ENCODE measurements at places on chromosomes 6 and 20.

DNA sequence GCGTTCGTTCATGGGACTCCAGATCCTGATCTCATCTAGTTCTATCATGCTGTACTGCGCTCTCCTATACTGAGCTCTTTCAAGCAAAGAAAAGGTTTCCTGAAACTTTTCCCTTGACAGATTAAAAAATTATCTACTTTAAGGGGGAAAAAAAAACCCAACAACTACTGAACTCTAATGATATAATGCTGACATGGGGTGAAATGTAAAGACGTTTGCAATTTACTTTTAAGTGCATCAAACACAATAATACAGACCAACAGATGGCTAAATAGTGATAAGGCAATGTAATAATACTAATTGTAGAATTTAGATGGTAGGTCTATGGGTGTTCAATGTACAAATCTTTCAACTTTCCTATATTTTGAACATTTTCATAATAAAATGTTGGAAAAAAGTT is 16.4 kb downstream of the TOMM34 start:
- DNase-seq: no peak

DNA sequence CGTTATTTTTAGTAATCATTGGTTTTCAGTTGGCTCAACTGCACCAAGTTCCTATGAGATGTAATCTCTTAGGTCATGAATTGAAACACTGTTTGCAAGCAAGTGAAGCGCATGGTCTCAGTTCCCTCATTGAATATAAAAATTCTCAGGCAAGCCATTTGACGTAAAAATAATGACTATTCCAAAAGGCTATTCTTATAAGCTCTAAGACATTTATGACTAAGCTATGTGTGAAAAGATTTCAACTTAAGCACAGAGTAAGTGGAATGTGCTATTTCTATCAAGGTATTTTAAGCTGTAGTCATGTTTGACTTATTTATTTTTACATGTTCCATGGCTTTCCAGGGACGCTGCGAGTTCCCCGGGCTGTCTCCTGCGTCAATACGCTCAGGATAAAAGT is 248.5 kb downstream of the THBS2 start:
- DNase-seq: no peak

GRCh38 chr6:36650848-36651478 is 27.6 kb upstream of the CDKN1A start:
- DNase-seq: no peak

DNA sequence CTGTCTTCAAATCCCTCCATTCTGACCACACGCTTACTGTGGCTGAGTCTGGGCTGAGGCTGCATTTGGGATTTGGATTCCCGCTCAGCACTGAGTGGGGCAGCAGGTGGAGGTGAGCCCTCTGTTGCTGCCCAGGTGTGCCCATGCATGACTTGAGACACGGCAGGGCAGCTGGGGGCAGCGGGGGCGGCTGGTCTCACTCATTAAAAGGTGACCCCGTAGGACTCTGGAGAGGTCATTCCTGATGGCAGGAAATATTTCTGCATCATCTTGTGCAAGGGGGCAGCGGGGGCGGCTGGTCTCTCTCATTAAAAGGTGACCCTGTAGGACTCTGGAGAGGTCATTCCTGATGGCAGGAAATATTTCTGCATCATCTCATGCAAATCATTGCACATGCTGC is 49.8 kb downstream of the SMOC2 start:
- no peak for DNase-seq

DNA sequence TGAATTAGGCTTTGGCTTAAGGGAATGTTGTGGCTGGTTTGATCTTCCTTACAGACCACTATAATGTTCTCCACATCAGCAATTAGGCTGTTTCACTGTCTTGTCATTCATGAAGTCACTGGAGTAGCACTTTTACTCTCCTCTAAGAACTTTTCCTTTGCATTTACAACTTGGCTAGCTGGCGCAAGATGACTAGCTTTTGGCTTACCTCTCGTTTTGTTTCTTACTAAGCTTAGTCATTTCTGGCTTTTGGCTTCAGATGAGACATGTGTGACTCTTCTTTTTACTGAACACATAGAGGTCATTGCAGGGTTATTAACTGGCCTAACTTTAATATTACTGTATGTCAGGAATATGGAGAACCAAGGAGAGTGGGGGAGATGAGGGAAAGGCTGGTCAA is 143.2 kb downstream of the PTCHD4 start:
- no peak for DNase-seq

DNA sequence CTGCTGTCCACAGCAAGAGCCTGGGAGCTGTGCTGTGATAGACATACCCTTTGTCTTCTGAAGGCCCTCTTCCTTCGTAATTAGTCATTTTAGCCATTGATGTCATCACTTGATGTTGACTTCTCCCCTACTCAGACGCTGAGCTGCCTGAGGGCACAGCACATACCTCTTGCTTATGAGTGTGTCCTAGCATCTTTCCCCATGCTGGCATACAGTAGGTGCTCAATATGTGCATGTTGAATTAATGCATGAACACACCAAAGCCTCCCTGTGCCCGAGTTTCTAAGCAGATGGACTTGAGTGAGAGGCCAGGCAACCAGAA is 35.8 kb upstream of the FAM83D start:
- DNase-seq: no peak

DNA sequence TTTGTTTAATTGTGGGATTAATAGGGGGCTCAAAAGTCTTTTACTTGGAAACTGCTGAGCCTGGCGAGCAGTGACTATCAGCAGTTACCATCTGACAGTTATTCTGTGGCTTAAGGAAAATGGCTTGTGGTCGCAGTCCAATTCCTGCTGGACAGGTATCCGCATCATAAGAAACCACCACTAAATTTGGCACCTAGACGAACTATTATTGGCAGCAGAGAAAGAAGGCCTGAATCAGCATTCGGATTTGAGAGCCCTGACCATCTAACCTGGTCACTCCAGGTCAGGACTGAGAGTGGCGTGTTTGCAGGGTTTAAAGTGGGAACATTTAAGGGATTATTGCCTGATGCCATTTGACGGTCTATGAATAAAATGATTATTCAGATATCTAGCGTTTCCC is 146.4 kb downstream of the RPS12 start:
- DNase-seq: no peak

DNA sequence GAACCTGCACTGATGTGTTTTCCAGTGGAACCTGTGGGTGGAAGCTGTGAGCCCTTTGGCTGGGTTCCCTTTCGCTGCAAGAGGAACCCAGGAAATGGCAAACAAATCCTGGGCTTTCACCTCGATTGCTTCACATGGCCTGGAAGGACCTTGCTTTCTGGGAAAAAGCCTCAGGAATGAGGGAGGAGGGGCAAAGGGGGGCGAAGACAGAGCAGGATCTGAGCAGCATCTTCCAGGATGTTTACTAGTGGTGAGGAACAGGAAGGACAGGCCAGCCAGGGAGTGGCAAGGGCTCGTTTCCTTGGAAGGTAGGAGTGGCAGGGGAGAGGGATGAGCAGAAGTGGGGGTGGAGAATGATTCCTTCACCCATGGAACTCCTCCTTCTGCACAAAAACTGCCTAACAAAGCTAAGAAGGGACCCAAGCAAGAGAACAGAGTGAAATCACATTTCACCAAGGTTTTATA is 5.9 kb downstream of the SLC2A10 start:
- DNase-seq: no peak

DNA sequence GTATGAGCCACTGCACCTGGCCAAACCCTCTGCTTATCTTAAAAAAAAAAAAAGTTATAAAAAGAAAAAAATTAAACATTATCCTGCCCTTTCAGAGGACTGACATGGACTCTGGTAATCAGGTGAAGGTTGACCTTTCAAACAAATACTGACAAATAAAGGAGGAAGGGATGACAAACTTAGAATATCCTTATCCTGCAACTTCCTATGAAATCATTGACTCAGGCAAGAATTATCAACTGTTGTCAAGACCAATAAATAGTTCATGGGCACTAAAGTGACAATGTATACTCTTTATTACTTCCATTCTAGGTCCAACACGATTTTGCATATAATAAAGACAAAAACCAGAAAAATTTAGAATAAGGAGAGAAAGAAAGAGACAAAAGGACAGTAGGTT is 117.9 kb downstream of the KIF16B start:
- DNase-seq: no peak

DNA sequence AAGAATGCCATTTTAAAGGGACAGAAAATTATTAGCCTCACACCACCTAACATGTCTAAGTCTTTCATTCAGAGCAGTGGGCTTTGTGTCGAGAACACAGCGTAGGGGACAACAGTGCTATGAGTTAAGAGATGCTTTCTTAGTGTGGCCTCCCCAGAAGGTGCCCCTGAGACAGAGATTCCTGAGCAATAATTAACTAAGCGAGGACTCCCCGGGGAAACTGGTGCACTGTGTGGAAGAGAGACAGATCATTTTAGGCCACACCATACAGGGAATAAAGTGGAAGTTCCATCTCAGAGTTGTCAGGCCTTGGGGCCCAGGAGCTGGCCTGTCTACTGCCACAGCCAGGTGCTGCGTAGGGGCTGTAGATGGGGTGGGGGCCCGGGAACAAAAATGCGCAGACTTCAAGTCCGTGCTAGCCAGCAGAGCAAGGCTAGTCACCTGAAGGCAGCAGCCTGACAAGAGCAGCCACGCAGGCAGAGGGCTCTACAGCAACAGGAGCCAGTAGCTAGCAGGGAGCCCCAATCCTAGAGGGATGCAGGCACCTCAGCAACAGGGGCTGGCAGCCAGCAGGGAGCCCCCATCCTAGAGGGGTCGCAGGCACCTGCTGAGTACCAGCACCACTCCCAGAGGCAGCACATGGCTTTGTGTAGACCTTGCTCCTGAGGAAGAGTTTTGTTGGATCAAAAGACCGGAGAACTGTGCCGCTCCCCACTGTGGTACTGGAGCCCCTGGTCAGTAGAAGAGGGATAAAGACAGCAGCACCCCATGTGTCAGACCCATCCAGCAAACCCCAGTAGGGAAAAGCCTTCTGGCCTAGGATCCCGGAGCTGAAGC is 63.0 kb upstream of the NXT1 start:
- no peak for DNase-seq

DNA sequence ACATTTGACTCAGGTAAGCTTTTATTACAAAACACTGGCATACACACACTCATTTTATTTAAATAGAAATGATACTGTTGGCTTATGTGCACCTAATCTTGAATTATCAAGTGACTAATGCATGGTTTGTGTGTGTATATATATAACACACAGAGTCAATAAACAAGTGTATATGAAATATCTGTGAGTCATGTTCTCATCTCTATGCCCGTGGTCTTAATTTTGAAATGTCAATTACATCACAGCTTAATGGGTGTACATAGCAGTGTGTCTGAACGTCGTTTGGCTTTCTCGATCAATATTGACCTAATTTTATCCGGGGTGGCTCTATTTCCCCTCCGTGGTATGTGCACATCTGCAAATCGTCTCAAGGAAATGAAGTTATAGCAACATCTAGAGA is 104.0 kb upstream of the ZFP64 start:
- DNase-seq: no peak
